ENCODE measurements at places on chromosomes 1 and 21.

DNA sequence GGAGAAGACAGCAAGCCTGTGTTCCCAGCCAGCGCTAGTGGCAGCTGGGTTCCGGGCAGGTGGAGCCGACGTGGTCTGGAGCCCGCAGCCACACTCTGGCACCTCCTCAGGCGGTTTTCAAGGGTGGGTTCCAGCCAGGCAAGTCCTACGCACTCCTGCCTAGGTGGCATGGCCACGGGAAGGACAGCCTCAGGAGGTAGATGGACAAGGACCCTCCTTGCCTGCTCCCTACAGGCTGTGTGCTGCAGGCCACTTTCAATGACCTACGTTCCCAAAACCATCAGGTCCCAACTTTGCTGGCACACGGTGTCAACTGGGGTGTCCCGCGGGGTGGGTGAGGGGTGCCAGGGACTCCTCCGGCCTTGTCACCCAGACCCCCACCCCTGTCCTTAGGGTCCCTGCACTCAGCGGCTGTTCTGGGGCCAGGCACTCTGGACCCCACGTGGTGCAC is 6.7 kb upstream of the PTGER3 start:
- DNase-seq = no peak

GRCh38 chr1:9239622-9240401 is 5.2 kb downstream of the H6PD start:
- peak; percentile 5 for DNase-seq

- DNase-seq = no peak
These were observed 588 bp upstream of the WNT3A start for GRCh38 chr1:228006034-228006785.

DNA sequence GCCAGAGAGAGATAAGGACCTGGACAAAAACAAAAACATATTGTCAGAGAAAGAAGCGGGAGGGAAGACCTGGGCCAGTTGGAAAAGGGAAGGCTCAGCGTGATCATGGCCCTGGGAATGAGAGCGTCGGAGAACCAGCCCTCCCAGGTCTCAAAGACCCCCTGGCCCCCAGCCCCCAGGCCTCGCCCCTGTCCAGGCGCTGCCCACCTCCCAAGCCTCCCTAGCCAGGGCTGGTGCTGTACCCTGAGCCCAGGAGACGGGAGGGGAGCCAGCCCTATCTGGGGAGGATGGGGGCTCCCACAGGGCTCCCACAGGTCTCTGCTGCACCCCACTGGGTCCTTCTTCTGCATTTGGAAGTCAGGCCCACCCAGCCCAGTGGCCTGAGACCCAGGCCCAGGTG is 15.1 kb downstream of the CHD5 start:
- DNase-seq = no peak

GRCh38 chr1:152981146-152981871 is 2.6 kb upstream of the SPRR1A start:
- DNase-seq = no peak

- no peak for DNase-seq
These were observed 579.6 kb downstream of the USP25 start for GRCh38 chr21:16309250-16309971.

GRCh38 chr1:55825461-55825860 is 610.3 kb upstream of the USP24 start:
- no peak for DNase-seq

- no peak for DNase-seq
These were observed 9.1 kb downstream of the TTC22 start for GRCh38 chr1:54791880-54792522.

DNA sequence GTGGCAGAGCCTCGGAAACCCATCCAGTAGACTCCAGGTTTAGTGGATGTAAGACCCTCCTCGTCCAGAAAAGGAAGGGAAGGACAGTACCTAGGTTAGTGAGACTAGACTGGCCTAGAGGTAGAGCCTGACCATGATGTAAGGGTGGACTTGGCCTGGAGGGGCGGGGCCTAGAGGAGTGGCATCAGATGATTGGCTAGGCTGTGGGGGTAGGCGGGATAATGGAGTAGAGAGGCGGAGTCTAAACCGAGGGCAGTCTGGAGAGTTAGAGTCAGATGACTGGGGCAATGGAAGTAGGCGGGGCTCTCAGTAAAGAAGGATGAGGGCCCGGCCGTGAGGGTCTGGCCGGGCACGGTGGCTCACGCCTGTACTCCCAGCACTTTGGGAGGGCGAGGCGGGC is 70.1 kb downstream of the EPHB2 start:
- no peak for DNase-seq

- no peak for DNase-seq
These were observed 17.7 kb upstream of the PADI2 start for GRCh38 chr1:17136936-17137335.

GRCh38 chr1:31445951-31446350 is 32.9 kb downstream of the SERINC2 start:
- DNase-seq = no peak

DNA sequence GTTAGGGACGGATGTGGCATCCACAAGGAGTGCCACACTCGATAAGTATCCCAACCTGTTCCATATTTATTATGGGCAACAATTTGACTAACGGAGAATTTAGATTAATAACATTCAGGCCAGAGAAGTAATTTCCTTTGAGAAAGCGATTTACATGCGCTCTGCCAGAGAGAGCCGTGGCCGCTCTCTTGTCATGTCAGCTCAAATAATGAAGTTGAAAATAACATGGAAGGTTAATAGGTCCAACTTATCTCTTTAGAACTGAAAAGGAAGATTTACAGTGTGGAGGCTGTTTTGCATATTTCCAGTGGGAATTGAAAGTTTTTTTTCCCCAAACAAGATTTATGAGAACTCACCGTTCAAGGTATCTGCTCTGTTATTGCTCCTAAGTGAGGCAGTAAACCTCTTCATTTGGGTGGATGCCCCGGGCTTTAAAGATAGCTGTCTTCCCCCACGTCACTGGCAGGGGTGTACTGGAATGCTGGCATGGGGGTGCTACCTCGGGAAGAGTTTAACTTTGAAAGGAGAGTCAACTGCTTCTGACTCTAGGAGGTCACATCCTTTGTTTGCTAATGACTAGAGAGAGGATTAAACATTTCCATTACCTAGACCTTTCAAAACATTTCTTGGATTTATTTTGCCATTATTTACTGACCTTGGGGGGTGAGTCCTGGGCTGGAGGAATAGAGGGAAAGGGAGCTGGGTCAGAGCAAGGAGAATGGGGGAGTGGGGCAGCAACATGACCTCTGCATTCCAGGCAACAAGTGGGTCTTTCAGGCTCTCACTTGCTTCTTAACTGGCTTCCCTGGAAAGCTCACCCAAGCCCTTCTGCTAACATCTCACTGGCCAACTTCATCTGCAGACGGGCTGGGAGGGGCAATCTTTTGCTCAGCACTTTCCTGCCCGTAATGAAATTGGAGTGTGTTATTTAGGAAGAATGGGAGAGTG is 204.2 kb downstream of the CAMTA1 start:
- DNase-seq = no peak

GRCh38 chr1:179237222-179237621 is 7.7 kb upstream of the ABL2 start:
- DNase-seq = no peak

- DNase-seq = no peak
These were observed 37.2 kb downstream of the PTPN14 start for GRCh38 chr1:214514032-214514818.

DNA sequence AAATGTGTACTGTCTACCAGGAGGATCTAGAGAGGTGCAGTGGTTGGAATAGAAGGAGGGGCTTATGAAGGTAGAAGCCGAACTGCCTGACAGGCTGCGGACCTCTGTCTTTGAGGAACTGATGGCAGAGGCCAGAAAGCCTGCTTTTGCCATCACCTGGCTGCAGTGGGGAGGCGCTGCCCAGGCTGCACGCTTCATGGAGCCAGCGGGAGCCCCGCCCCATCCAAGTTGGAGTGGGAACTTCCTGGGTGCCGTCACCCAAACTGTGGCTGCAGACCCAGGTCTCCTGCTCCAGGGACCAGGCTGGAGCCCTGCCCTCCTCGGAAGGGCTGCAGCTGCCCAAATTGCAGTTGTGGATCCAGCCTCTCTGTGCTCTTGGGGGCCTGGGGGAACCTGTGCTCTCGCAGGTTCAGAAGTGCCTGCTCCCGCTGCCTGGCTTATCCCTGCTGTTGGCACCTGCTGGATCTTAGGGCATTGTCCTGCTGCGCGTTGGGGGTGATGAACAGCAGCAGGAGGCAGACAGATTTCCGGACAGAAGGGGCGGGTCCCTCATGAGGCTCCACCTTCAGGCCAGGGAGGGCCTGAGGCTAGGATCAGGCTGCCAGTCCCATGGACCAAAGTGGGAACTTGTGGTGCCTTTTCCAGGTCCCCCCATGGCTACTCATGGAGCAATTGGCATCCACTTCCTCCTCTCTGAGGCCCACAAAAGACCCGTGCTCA is 118.0 kb upstream of the PLPPR4 start:
- DNase-seq = no peak

- DNase-seq = no peak
These were observed 4.2 kb upstream of the DYRK3 start for GRCh38 chr1:206631085-206631509.

DNA sequence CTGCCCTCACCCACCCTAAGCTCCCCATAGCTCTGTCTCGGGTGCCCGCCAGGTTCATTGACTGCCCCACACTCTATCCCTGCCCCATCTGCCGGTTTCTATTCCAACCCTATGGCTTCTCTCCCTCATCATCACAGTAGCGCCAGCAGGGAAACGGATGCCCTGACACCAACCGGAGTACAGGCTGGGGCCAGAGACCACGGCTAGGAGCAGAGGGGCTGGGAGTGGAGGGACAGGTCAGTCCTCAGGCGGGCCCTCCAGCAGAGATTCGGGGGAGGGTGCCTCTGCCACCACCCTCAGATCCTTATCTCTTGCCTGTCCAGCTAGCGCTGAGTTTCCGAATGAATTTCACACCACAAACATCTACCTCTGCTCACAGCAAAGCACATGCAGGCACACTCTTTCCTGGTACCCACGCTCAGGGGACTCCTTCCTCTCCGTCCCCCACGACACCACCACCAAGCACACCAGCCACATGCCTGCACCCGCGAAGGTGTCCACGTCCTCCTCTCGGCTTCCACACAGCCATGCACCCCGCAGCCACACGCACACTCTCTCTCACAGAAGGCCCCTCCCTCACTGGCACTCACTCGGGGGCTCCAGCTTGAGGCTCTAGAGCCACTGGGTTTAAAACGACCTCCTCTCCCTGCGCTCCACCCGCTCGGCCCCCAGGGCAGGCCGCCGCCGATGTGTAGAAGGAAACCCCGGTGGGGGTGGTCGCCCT is 7.2 kb downstream of the TAL1 start:
- DNase-seq = no peak

GRCh38 chr1:157831968-157832626 is 9.5 kb downstream of the CD5L start:
- no peak for DNase-seq

- no peak for DNase-seq
These were observed 15.7 kb upstream of the NRIP1 start for GRCh38 chr21:15080526-15080925.

DNA sequence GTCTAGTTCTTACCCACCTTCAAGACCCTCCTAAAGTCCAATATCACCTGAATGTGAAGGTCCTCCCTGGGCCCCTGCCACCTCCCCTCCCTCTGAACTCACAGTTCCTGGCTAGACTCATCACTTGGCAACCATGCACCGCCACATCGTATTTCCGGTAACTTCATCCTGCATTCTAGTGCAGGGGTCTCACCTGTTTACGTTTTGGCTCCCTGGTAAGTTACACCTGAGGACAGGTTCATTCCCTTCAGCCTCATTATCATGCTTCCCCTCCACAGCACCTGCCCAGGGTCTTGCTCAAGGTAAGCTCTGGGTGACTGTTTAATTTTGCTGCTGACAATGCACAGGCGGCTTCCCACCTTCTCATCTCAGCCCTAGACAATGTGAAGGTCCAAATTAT is 93.1 kb downstream of the MIS18A start:
- DNase-seq = no peak

GRCh38 chr1:6544831-6545230 is 9.5 kb downstream of the NOL9 start:
- no peak for DNase-seq

GRCh38 chr1:173224280-173224892 is 17.3 kb upstream of the TNFSF4 start:
- no peak for DNase-seq

DNA sequence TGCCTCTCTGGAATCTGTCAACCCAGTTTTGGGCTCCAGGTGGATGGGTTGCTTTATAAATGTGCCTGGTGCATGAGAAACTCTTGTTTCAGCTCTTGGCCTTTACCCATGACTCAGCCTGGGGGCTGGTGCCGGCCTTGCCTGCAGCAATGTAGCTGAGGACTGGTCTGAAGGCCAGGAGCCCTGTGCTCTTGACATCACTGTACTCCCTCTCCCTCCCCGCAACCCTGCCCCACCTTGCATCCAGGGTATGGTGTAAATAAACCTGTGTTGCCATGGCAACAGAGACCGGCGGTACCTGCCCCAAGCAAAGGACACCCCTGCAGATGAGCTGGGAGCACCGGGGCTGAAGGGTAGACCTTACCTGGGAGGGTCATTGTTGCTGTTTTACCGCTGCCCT is 13.3 kb downstream of the FAM151A start:
- no peak for DNase-seq

DNA sequence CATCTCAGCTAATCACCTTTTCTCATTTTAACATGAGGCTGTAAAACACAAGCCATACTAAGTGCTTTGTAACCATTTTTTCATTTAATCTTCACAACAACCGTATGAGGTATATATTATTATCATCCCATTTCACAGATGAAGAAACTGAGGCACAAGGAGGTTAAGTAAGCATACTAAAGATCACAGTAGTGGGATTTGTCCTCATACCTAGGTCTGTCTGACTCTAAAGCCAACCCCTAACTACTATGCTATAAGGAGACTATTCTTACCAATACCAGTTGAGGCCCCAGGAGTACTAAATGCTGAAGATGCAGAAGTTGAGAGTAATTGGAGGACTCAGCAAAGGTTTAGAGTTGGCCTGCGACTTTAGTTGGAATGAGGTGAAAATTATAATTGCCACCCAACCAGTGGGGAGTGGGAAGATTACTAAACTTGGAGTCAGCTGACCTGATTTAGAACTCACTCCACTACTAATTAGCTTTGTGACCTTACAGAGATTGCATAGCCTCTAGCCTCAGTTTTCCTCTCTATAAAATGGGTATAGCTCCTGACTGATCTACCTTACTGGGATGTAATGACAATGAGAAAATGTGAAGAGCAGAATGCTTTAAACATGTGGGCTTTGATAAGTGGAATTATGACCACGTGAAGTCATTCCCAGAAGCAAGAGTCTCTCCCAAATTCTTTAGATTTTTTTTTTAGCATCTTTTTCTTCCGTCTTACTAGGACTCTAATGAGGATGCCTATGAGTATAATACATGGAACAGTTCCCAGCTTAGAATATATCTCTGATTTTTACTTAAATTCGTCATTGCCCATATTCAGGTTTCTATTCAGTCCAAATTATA is 85.8 kb upstream of the IPO9 start:
- no peak for DNase-seq

DNA sequence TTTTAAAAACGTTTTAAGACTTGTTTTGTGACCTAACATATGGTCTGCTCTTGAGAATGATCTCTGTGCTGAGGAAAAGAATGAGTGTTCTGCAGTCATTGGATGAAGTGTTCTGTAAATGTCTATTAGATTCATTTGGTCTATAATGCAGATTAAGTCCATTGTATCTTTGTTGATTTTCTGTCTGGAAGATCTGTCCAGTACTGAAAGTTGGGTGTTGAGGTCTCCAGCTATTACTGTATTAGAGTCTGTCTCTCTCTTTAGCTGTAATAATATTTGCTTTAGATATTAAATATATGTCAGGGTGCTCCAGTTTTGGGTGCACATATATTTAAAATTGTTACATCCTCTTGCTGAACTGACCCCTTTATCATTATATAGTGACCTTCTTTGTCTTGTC is 43.2 kb downstream of the CELF3 start:
- DNase-seq = no peak

All from stimulated activated CD8-positive, alpha-beta memory T cell treated with anti-CD3 and anti-CD28 coated beads, Interleukin-12 subunit alpha, Interleukin-12 subunit beta, amount 100 ng/mL, for 1 hour (primary cell).